CD4-positive, alpha-beta T cell treated with Interleukin-10 for 1 hour (primary cell): ENCODE measurements at places on chromosomes 4 and X.

DNA sequence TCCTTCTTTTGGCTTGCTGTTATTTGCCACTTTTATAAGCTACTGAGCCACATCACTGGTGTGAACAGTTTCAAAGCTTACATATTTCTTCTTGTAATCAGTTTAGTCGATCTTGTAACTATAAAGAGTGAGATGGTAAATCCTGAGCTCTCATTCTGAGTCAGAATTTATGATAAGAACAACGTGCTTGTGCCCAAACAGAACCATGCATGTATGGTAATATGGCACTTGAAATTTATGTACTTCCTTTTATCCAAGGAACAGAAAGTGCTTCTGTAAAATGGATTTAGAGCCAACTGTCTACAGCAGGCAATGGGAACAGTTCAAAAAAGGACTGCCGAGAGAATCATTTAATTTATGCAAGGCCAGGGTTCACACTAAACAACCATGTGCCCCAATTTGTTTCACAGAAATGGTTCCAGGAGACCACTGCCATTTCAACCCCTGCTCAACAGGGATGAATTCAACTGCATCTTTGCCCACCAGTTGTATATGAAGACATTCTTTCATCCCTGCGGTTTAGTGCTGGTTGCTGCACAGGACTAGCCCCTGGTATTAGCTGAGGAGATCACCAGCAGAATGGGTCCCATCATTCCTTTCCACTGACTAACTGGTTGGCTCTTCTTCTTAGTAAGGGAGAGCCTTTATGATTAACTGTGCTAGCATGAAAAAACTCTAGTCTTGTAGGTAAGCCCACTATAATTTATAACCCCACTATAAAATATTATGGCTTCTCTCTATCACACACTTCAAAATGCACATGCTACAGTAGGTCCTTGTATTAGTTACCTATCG, 162.9 kb upstream of the PGRMC2 start:
- no peak for DNase-seq

DNA sequence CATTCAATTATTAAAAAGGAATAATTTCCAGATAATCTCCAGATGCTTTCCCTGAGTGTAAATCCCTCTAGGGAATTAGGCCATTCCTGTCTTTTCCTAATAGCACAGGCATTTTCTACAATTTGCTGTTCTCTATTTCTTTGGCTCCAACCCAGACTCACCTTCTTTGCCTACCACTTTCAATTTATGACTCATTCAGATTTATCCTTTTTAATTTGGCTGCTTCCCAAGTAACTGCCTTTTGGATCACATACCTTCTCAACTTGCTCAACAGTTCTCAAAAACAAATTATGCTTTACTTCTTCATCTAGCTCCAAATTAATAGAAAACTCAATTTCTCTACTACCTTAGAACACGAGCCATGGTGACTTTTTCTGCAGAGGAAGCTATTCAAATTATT, 1166.3 kb upstream of the PCDH7 start:
- DNase-seq = no peak

DNA sequence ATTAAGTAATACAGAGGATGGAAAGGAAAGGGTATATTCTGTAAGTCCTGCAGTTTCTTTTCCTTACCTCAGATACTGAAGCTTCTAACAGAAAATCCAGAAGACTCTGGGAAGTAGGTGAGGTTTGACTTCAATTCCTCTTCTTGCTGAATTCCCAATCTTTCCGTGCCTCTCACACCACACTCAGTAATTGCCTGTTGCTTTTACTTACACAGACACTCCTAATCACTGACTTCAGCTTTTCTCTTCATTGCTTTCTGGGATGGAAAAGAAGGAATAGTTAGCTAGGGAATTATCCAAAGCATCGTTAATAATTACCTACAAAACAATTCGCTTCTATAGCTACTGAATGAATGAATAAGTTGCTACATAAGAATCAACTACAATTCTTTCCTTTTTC, 163.6 kb downstream of the FBXO8 start:
- no peak for DNase-seq

GRCh38 chr4:41572516-41572915, 34.6 kb downstream of the LIMCH1 start:
- DNase-seq = no peak

DNA sequence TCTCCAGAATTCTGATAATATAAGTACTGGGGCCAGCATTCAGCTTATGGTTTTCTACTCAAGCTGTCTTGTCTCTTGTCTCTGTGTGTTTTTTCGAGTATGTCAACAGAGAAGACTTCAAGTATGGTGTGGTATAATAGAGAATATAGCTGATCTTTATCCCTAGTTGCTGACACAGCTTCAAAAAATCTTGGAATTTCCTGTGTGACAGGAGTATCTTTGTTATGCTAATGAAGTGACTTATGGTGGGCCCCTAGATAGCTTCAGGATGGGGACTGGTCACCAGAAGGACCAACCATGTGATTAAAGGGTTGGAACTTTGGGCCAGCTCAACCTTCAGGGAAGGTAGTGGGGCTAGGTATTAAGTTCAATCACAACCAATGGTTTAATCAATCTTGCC, 2.9 kb downstream of the GPRASP3 start:
- no peak for DNase-seq

- DNase-seq = no peak
Observed at GRCh38 chr4:151227172-151227571, 49.8 kb upstream of the PRSS48 start.
